Tongue (tissue), 3 donors: ENCODE measurements at places on chromosomes 7 and 10.

DNA sequence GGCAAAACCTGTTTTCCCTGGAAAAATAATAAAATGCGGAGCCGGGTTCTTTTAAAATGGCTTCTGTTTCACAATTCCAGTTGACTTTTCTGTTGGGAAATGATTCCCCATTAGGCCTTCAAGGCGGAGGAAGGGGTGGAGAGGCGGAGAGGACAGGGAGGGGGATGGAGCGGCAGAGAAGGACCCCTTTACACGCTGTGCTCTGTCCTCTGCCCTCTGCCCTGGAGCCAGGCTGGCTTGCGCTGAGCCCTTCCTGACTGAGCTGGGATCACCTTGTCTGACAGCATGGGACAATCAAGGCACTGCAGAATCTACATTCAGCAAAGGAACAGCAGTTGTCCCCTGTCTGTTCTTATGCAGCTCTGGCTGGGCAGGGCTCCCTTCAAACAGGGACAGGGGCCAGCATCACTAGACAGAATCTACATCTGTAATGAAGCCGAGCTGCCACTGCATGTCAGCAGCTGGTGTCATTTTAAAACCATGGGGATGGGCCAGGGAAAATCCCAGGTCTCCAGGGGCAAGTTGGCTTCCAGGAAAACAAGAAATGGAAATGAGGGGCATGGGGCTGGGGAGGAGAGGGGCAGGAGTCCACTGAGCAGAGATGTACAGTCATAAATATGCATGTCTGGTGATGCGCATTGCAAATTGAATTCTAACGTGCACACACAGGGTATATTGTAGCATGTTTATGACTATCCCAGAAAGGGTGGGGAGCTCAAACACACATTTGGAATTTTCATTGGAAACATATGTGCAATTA is 120.0 kb downstream of the MKX start:
- peak; percentile 84 for DNase-seq

GRCh38 chr7:140267381-140268226 is 90.8 kb upstream of the KDM7A start:
- DNase-seq, result no peak

DNA sequence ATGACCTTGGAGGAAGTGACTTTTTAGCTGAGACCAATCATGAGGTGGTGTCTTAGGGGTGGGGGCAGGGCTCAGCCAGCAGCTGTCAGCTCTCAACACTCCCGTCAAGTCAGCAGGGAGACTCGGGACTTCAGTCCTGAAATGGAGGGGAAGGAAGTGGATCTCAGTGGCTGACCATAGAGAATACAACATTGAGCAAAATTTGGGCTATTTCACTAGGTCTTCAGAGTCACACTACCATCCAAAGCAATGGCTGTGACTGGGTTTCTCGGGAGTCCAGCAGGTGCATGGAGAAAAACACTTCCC is 16.8 kb upstream of the GIMAP6 start:
- DNase-seq, result peak; percentile 16

DNA sequence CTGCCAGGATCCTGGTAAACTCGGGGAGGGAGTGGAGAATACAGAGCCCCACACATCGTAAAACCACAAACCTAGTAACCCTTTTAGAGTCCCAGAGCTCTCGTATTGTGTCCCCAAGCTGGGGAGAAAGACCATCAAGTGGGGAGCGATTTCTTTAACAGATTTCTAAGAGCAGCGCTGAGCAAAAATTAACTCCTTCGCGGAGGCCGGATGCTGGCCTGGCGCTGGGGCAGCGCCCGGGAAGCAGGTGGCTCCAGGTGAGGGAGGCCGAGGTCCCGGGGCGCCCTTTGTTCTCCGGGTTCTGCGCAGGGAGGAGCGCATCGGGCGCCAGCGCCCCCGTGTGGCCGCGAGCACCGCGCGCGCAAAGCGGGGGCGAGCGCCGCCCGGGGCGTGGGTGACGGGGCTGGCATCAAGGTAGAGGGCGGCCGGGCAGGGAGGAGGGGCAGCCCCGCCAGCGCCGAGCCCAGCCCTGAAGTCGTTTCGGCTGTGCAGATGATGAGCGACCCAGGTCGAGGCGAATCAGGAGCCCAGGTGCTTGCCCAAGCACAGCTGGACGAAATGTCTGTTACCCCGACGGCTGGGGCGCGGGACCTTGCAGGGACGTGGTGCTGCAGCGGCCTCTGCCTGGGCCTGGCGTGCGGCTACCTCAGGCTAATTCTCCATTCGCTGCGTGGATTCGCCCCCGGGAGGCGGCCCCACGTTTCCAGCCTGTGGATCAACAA is 10.4 kb upstream of the FGFR2 start:
- peak; percentile 57 for DNase-seq

DNA sequence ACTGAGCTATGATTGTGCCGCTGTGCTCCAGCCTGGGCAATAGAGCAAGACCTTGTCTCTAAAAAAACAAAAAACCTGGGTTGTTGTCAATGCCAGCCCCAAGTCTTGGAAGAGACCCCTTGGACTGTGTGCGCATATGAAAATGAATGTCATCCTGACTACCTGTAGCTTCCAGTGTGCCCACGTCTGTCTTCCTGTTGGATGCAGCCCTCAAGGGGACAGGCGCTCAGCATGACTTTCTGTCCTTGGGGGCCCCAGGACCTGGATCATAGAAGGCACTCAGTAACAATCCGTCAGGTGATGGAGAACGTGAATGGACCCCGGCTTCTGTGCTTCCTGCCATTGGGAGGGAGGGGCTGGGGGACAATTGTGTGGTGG is 9.0 kb downstream of the PRF1 start:
- no peak for DNase-seq

GRCh38 chr7:100894860-100895700 is 608 bp downstream of the ACHE start:
- peak; percentile 90 for DNase-seq

GRCh38 chr7:8168336-8168735 is 93.6 kb downstream of the ICA1 start:
- DNase-seq, result no peak

DNA sequence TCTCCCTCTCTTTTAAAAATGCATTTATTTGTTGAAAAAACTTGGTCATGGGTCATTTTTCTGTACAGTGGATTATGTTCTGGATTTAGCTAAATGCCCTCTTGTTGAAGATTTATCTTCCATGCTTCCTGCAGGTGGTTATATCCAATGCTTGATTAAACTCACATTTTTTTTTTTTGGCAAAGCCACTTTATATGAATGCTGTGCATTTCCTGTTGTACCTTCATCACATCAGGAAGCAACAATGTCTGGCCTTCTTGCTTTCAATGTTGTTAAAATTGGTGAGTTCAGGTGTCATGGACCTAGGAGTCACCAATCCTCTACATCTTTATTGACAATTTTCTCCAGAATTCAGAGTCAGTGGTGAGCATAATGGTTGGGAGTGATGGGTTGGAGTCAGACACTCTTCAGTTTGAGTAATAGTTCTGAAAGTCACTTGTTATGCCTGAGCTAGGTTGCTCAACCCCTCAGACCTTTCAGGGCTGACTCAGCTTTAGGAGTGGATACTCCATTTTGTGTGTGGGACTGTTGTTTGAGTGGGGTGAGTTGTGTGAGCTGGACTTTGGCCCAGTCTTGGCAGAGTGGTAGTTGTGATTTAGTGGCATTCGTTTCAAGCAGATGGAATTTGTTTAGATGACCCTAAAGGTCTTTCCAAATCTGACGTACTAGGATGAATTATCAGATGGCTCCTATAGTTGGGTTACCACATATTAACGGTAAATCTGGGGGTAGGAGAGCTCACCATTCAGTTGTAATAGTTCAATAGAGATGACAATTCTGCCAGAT is 213.5 kb upstream of the ZNF32 start:
- DNase-seq, result no peak

GRCh38 chr10:62356447-62356846 is 17.7 kb upstream of the ZNF365 start:
- DNase-seq, result no peak

DNA sequence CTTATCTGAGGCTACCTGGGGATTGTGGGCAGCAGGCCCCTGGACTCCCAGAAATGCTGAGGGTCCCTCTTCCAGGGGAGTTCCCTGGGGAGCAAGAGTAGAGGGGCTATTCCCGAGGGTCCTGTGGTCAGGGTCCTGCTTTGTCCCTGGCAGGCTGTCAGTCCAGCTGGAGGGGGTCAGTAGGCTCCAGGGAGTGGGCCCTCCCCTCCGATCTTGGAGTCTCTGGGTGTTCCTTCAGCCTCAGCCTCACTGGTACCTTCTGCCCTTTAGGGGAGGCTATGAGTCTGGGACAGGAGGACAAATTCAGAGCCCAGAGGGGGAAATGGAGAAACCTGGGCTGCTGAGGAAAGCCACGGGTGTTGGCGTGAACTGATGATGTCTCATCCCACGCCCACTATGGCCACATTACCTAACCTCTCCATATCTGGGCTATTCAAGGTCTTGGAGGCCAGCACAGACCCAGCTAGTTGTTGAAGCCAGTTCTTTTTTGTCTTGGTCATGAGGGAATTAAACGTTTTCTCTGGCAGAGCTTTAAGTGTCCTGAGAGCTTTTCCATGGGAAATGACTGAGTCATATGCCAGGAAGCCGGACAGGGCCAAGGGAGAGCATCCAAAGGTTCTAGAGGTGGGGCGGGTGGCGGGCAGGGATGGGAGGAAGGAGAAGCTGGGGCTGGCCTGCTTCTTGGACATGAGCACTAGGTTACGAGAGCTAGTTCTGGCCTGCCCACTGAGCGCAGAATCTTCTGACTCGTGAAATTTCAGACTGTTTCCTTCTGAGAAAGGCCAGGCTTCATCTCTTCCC is 6.2 kb downstream of the CALHM2 start:
- no peak for DNase-seq

DNA sequence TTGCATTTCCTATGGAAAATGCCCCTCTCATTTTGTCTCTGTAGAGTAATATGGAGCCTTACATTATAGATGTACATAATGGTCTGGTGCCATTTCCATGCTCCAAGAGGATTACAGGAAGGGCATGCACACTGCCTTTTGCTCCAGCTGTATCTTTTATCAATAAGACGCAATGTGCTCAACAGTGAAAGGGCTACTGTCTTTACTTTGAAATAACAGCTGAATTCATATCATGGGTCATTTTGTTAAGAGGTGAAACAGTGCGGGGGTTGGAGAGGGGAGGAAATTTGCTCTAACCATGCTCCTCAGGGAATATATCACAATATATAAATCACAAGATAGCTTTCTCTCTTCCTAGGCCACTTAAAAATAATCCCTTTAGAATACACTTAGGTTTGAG is 77.7 kb downstream of the ICA1 start:
- no peak for DNase-seq

- DNase-seq, result peak; percentile 59
Observed at GRCh38 chr7:77940647-77941046, 142.1 kb downstream of the PHTF2 start.

DNA sequence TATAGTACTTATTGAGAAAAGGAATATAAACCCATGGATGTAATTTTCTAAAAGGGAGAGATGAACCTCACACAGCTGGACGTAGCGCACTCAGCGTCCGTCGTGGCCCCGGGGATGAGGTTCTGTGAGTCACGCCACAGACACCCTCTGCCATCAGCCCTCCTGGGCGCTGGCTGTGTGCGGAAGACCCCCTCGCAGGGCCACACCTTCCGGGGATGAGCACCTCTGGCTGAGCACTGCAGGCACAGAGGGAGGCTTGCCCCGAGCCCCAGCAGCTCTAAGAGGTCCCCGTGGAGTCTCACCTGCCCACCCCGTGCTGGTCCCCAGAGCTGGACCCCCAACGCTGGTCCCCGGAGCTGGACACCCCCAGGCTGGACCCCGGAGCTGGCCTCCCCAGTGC is 215.8 kb downstream of the PTPRN2 start:
- DNase-seq, result no peak
